NCI-H2107 (cell line): ENCODE measurements at places on chromosomes 7 and 10.

GRCh38 chr10:6202098-6202683, 541 bp upstream of the PFKFB3 start:
- no peak for DNase-seq

DNA sequence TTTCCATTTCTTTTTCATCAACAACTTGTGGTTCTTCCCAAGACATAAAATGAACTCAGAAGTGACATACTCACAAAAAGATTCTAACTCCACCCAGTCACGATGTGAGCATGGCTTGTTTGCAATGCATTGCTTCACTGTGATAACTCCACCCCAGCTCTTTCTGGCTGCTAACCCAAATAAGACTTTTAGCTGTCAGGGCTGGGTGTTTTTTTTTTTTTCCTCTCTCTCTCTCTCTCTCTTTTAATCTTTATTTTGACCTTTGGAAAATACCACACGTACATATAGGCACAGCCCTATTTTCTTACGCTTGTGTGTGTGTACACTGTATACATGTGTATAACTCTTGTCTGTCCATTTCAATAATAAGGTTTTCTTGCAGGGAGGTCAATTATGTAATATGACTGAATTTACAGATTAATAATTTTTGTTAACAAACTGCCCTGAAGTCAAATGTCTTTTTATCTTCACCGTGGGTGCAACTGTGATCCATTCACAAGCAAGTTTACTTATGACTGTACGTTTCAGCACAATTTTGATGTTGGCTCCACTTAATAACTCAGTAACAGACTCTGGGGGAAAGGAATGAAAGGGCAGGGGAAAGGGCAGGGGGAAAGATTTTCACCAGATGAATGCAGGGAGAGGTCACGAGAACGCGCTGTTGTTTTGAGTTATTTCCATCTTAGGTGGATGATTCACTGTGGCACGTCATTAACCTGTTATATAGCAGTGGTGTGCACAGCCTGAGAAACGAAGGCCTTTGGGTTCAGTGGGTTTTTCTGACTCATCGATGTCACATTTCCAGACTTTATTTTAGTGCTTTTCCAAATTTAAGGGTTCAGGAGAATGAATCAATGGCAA, 49.1 kb downstream of the APBB1IP start:
- no peak for DNase-seq

DNA sequence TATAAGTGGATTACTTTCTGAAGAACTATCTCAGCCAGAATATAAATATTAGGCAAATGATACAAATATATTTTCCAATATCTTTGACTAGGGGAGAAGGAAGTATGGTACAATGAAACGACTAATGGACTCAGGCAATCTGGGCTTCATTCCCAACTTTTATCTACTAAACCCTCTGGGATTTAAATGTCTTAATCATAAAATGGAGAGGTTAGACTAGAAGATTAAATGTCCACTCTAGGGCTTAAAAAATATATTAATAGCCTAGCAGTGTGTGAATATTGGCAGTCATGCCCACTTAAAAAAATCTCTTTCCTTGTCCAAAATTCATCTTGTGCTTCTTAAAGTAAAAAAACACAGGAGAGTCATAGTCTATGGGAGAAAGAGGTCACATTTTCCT, 98.3 kb downstream of the CTTNBP2 start:
- DNase-seq, result no peak

- no peak for DNase-seq
Observed at GRCh38 chr7:141979568-141979967, 6.0 kb upstream of the TAS2R38 start.

DNA sequence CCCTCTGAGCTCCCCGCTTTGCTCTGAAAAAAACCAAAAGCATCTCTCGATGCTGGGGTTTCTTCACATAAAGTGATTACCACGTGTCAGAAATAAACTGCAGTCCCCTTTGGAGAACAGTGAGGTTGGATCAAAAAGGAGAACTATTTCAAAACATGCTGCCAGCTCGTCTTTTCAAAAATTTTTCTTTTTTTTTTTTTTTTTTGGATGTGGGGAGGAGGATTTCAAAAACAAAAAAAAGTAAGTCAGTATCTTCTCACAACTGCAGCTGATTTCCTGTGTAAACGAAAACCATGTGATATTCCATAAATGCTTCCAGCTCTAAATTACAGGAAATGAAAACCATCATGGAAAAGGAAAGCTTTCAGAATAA, 155.0 kb upstream of the LYZL2 start:
- DNase-seq, result no peak

DNA sequence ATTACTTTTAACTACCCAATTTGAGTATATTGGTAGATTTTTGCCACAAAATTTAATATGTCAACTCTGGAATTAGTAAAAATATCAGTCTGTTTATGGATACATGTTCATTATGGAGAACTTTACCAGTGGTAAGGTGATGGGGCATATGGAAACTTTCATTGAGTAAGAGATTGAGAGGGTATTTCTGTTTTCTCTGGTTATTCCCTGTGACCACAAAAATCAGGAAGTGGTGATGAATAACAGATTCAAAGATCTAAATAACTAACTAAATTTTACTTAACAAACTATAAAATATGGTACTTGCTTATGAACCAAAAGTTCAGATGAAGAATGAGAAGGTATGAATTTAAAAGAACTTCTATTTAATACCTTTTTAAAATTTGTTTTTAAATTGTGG, 22.1 kb upstream of the STEAP4 start:
- no peak for DNase-seq

DNA sequence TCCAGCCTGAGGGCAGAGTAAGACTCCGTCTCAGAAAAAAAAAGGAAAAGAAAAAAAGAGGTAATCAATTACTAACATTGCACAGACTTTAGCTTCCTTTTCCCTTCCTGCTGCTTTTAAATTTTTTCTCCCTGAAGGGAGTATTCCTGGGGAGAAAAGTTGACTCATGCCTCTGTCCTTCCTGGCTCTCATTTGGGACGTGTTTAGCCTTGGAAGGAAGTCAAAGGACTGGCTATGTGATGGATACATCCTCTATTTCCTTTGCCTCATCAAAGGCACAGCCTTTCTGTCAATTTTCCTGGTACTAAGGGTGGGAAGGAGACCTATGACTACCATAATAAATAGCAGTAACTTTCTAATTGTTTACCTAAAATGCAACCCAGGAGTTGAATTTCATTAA, 77.6 kb downstream of the ITGA8 start:
- DNase-seq, result no peak

DNA sequence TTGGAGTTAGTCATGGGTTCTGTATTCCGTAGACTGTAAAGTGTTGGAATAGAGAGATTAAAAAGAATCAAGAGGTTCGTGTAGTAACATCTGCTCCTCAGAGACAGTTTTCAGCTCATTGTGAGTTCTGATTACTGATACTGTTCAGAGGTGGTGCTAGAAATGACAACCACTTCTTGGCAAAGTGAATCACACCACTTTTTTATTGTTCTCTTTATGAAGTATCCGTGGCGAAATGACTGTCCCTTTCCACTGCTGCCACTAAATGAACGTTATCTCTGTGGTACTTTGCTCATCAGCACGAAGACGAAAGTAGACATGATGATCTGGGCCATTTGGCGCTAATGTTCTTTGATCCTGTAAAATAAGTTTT, 860 bp downstream of the RPP30 start:
- DNase-seq, result no peak

GRCh38 chr7:105703207-105703930, 122.1 kb upstream of the EFCAB10 start:
- DNase-seq, result no peak

DNA sequence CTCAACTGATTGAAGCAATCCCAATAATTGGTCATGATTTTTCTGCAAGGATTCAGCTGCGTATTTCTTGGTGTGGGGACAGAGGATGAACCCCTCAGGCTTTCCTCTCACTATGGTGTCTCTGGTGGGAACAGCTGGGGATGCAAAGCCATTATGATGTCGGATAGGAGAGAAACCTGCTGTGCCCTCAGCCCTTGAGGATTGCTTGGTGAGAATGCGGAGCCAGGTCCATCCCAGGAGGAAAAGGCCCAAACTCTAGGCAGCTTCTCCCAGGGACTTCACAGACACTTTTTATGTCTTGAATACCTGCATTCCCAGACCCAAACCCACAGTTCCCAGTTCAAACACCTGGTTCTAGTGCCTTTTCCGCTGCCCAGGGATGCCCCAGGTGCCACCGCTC, 302.0 kb downstream of the WDR37 start:
- DNase-seq, result no peak

DNA sequence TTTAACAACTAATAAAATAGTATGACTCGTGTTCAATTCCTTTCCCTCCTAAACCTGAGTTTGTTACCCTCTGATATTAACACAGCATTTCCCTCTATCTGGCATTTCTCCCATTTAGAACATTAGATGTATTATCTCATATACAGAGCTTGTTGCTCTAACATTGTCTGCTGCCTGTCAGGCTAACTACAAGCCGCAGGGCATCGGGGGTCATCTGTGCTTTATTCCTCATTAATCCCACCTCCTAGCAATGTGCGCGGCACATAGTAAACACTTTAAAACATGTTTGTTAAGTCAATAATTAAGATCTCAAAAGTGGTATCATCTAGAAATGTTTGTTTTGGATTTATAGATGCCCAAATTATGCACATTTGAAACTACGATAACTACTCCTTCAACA, 52.9 kb upstream of the NEBL start:
- no peak for DNase-seq

DNA sequence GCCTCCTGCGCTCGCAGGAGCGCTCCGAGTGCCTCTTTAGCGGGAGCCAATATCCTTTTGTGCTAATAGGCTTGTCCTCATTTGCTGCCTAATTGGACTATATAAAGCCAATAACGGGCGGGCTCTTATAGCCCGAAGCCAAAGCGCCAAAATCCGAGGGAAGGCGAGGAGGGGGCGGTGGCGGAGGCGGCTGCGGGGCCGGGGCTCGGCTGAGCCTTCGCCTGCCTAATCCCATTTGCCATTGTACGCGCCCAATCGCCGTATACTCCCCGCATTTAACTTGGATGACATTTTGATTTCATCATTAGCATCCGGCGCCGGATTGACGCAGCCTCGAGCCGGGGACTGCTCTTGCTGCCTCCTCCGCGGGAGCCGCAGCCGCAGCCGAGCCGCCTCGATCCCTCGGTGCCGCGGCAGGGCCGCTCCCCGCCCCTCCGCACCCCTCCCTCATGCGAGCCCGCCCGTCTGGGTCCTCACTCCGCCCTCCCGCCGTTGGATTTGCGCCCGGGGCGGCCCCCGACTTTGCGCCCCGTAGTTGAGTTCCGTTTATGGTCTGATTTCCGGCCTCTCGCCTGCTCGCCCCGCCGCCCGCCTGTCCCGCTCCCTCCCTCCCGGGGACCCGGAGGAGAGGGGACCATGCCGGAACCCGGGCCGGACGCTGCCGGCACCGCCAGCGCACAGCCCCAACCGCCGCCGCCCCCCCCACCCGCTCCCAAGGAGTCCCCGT, at the start of gene HMX3:
Gene HMX3 (plus strand): TSS at position 556 of the 727 bp plus-strand sequence. CDS start 81 bp downstream, at position 637.
- DNase-seq, result no peak

GRCh38 chr10:79189853-79190435, 121.2 kb downstream of the ZMIZ1 start:
- DNase-seq, result no peak
